ENCODE measurements at places on chromosomes 1 and 21.

DNA sequence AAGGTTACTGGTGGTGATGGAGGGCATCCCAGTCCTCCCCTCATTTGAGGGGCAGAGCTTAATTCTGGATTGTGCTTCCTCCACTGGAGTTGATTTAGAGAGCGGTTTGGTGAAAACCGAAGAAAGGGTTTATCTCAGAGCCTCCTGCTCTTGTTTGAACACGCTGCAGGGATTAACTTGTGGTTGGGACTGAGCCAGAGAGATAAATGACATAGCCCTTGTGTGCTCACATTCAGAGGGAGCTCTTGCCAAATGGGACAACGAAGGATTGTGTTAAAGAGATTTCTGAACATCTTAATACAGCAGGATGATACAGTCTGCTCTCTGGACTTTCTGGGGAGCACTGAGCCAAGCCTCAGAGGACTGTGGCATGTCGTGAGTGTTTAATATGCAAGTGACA, 308.2 kb downstream of the DISC1 start:
- no peak for DNase-seq

DNA sequence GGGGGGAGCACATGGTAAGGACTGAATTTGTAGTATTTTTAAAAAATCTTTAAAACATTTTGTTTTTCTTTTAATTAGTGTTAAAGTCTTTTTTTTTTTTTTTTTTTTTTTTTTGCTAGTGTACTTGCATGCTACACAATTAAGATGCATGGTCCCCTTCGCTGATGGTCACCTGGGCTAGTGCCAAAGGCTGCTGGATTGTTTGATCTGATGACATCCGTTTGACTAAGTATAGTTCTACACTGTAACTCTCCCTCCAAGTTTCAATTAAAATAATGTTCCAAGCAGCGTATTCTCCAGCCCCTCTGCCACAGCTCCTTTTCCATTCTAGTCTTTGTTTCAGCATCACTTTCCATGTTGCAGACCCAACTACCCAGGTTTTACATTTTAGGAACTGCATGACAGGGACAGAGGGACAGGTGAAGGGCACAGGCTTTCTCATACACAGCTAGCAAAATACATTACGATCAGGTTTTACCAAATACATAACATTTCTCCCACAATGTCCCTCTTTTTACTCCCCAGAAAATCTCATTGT, 852 bp upstream of the RAVER2 start:
- no peak for DNase-seq

DNA sequence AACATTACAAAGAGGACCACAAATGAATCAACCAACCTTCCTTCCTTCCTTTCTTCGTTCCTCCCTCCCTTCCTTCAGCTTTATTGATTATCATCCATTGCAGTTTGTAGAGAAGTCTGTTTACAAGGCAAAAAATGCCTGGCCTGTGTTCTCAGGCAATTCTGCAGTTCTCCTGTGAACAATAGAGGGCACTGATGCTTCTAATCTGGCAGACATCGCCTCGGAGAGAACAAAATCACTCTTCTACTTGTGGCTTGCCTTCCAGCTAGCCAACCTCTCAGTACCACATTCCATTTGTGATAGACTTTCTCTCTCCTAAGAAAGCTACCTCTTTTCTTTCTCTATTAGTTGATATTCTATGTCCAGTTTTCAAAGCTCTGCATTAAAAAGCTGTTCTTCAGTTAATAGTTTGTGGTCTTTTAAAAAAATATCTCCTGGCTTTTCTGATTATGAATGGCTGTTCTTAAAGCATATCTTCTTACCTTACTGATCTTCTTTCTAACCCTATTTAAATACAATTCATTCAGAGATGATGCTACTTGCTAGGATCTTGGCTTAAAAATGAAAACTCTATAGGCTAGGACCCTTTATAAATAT, 26.9 kb upstream of the ESRRG start:
- DNase-seq: no peak

DNA sequence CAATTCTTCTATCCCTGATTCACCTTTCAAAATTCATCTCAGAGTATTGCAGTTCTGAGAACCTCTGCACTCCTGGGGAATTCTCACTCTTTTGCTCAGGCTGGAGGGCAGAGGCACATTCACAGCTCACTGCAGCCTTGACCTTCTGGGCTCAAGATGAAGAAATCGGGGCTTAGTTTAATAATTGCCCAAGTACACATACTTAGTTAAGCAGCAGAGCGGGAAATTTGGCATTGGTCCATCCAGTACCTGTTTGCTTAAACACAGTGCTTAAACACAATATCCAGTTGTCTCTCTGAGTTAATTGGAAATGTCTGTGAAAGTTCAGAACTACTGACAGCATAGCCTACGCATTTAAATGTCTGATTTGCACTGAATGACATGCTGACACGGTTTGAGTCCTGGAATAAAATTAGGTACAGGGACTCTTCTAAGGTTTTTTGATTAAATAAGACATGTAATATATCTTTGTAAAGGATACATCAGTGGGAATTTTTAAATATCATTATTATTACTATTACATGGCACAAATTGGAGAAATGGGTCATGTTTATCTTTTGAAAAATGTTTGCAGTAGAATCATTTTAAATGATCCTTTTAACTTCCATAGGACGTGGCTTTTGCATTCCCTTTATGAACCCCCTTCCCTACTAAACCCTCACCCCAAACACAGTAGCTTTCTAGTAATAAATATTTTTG, 337.4 kb downstream of the SRGAP2C start:
- no peak for DNase-seq

DNA sequence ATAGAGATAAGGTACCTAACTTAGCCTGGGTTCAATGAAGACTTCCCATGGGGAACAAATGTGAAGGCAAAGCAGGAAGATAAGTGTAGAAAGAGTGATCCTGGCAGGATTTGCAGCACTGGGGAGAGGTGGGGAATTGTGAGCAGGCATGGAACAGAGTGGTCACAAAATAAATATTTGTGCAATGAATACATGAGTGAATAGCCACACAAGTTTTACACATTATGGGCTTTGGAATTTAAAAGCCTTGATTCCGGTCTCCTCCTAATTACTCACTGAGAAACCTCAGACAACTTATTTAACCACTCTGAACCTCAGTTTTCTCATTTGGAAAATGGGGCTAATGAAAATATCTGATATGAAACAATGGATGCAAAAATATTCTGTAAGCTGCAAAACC, 148.3 kb downstream of the ELAVL4 start:
- DNase-seq: no peak

DNA sequence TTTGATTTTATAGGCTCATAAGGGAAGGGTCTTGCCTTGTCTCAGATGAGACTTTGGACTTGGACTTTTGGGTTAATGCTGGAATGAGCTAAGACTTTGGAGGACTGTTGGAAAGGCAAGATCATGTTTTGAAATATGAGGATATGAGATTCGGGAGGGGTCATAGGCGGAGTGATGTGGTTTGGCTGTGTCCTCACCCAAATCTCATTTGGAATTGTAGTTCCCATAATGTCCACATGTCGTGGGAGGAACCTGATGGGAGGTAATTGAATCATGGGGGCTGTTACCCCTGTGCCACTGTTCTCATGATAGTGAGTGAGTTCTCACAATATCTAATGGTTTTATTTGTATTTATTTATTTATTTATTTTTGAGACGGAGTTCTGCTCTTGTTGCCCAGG, 6.9 kb upstream of the CSDE1 start:
- DNase-seq: no peak

GRCh38 chr1:247417831-247418230, 1.9 kb downstream of the NLRP3 start:
- no peak for DNase-seq

DNA sequence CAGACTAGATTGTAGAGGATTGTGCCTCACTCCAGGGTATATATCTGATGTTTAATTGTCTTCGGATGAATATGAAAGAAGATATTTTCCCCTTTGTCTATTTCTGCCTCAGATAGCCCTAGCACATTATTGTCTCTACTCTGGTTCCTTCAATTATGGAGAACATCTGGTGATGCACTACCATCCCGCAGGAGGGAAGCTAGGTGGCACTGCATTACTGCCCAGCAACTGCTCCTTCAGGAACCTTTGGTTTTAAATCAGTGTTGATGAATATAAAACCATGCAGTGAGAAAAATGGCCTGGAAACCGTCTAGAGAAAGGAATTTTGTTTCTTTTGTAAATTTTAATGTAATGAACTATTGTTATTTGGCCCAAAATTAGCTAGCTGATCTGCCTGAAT, 68.5 kb downstream of the GPR88 start:
- DNase-seq: no peak

- DNase-seq: no peak
These were observed 328.4 kb downstream of the ZP4 start for GRCh38 chr1:237562242-237562823.

All from activated CD8-positive, alpha-beta memory T cell treated with anti-CD3 and anti-CD28 coated beads for 1 hour (primary cell).